Adrenal gland (tissue), 19 donors: ENCODE measurements at places on chromosomes 7 and 10.
A peak's percentile ranks its signal among the peaks of the same experiment; 100 is the strongest.

DNA sequence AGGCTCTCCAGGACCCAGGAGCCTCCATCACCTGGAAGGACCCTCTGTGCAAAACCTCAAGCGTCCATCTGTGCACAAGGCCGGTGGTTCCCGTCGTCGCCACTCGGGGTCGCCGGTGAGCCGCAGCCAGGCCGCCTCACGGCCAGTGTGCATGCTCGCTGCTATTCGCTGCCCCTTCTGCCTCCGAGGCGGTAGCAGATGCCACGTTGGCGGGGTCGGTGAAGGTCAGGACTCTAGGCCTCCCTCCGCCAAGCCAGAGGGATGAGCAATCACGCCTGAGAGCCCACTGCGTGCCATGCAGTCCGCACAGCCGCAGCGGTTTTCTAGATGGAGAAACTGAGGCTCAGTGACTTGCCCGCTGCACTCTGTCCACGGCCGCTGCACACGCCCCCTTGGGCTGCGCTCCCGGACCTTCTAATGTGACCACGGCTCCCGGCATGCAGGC is 5.7 kb downstream of the UPK3B start:
- no peak for DNase-seq

DNA sequence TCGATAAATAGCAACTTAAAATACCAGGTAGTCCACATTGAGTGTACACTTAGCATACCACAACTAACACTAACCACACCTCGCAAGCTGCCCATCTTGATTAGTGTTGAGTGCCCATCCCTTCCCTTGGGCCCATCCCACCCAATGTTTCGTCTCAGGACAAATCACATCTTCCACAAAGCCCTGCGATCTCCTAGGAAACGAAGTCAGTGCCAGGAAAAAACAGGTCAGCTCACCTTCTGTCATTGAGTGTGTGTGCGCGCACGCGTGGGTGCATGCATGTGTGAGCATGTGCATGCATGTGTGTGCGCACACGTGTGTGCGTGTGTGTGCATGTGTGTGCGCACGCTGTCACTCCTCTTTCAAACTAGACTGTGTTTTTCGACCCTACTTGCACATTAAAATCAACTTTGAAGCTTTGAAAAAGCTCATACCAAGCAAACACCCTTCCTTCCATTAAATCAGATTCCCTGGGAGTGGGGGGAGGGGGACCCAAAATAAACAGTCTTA is 48.8 kb upstream of the OPALIN start:
- DNase-seq: no peak

GRCh38 chr7:106045586-106045985 is 66.5 kb downstream of the SYPL1 start:
- DNase-seq: no peak

GRCh38 chr7:2362385-2363088 is 7.9 kb downstream of the EIF3B start:
- no peak for DNase-seq

- no peak for DNase-seq
These were observed 23.3 kb downstream of the ENKUR start for GRCh38 chr10:24992512-24993133.

DNA sequence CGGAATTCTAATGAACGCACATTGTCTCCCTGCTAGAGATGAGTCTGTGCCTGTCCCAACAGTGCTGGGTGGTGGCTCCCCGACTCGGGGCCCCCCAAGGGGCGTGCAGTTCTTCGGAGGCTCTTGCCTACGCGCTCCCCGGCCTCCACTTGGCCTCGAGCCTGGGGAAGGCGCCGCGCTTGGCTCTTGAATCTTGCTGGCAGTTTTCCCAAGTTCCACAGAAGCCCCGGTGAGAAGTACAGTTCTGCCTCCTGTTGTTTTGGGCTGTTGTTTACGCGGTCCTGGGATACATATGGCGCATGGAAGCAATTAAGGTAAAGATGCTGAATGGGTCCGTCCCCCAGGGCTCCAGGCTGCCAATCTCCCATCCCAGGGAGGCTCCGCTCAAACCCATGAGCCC is 32.6 kb upstream of the UNCX start:
- DNase-seq: no peak

DNA sequence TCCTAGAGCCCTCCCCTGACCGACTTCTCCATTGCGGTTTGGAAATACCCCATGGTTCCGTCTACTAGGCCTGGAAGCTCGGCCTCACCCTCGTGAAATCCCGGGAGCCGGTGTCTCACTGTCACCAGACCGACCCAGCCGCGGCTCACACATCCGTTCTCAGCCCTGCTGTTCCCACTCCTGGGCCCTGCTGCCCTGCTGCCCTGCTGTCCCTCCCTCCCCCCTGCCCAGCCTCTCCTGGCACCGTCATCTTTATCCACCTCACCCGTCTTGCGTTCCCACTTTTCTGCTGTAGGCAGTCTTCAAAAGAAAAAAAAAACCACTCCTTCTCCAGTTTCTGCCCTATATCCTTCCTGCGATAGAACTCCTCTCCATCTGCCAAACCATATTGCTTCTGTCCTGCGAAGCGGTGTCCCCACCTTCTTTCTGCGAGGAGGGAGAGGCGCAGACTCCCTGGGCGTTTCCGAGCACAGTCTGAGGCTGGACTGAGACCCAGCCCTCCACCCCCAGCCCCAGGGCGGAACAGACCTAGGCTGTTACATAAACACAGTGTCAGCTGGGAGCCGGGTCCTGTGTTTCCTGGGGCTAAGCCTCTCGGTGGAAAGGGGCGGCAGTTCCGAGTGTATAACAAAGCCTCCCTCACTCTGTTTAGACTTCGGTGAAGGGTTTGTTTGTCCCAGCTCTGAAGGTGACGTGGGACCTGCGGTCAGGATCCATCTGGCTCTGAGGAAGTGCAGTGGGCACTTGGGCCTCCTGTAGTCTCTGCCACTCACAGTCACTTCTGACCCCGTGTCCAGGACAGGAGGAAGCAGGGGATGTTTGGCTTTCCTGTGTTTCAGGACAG is 2.8 kb downstream of the AGAP3 start:
- DNase-seq: peak; percentile 69

DNA sequence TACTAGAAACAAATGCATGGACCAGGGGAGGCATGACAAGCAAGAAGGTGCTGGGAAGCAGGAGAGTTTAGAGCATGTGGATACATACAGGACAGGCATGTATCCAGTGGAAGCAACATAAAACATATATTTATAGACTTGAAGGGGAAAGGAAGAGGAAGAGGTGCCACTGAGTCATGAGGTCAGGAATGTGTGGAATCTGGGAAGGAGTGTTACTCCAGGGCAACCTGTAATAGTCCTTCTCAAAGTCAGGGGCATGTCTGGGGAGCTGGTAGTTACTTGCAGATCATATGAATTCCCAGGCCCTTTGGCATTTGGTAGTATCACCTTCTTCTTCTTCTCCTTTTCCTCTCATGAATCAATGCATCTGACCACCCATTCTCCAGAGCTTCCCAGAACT is 246.6 kb downstream of the XPNPEP1 start:
- no peak for DNase-seq

- no peak for DNase-seq
These were observed 116.0 kb downstream of the SLIT1 start for GRCh38 chr10:97069576-97070362.

DNA sequence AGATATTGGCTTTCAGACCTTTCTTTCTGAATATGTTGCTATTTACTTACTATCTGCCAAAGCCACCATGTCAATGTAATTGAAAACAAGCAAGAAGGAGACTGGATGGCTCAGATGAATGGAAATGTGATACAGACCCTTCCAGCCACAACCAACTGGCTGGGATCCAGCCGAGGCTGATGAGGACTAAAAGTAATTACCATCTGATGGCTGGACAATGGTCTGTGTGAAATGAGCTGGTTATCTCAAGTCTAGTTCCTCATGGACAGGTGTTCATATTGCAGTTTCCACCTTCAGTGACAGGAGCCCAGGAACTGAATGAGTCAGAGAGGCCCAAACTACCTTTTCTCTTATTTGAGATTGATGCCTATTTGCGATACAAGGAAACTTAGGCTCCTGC is 267.5 kb downstream of the GATA3 start:
- no peak for DNase-seq

GRCh38 chr7:9776900-9777299 is 1196.8 kb upstream of the PHF14 start:
- no peak for DNase-seq

GRCh38 chr10:26291721-26292480 is 75.3 kb downstream of the GAD2 start:
- DNase-seq: no peak

DNA sequence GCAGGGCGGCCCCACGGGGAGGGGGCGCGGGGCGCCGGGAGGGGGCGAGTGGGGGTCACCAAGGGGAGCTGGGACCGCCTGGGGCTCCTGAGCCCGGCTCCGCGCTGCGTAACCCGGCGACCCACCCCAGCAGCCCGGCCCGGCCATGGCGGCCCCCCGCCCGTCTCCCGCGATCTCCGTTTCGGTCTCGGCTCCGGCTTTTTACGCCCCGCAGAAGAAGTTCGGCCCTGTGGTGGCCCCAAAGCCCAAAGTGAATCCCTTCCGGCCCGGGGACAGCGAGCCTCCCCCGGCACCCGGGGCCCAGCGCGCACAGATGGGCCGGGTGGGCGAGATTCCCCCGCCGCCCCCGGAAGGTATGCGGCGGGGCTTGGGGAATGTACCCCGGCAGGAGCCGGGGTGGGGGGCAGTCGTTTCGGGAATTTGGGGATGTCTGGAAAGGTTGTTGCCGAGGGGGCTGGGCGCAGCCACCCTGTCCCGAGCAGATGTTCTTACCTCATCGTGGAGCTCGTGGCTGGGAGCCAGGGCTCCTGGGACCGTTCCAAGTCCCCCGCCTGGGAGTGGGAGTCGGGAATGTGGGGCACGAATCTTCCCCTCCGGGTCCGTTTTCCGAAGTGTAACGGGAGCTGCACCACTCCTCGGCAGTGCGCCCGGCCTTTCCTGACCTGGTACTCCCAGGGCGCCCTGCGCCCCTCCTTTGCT is 431 bp downstream of the ZYX start:
- peak; percentile 77 for DNase-seq

GRCh38 chr10:96238646-96239623 is 32.4 kb downstream of the BLNK start:
- no peak for DNase-seq
